ENCODE measurements at places on chromosomes 3 and 15.
A peak's percentile ranks its signal among the peaks of the same experiment; 100 is the strongest.

- no peak for DNase-seq
Observed at GRCh38 chr3:26132942-26133341, 343.1 kb downstream of the OXSM start.

DNA sequence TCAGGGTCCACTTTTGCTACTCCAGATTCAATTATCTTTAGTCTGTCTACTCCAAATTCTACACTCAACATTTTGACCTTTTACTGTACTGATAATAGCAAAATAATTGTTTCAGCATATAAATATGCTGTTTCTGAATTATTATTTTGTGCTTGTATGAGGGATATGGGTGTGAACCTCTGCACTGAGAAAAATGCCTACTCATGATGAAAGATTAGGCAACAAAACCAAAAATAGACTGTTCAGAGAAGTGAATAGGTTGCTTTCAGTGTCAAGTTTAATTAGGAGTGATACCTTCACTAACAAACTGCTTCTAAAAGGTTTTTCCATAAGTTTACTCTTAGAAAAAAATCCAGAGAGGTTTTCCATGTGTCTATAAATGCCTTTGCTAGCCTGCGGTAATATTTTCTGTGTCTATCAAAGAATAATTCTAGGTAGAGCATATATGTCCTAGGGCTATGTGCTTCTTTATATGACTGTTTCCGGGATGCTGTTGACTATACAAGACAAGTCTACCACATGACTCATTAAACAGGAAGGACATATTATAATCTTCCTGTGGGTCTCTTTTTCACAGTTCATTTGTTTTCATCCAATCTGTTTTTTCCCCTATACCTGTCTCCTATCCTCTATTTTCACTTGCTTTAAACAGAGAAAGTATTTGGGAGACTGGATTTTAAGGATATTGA lies 218.5 kb upstream of the TTC14 start:
- DNase-seq, result no peak

- DNase-seq, result peak; percentile 50
Observed at GRCh38 chr15:90221246-90221900, 12.4 kb downstream of the CIB1 start.

- no peak for DNase-seq
Observed at GRCh38 chr3:114392831-114393230, 99.0 kb downstream of the TIGIT start.

DNA sequence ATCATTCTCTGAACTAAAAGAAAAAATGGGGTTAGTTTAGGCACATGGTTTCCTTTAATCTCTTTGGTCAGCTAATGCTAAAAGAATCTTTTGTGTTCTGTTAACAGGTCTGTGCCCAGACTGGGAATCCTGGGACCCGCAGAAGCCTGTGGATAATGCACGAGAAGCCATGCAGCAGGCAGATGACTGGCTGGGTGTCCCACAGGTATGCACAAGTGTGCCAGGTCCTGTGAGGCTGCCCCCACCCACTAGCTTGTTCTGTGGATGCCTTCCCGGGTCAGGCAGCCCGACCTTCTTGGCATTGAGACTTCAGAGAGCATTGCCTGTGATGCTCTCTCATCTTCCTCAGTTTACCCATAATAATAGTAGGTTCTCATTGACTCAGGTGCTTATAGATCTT lies 70.4 kb downstream of the FLNB start:
- DNase-seq, result no peak

GRCh38 chr3:9780458-9780812 lies 10.7 kb upstream of the CAMK1 start:
- no peak for DNase-seq

- DNase-seq, result no peak
Observed at GRCh38 chr15:66734961-66735908, 33.2 kb downstream of the SMAD6 start.

DNA sequence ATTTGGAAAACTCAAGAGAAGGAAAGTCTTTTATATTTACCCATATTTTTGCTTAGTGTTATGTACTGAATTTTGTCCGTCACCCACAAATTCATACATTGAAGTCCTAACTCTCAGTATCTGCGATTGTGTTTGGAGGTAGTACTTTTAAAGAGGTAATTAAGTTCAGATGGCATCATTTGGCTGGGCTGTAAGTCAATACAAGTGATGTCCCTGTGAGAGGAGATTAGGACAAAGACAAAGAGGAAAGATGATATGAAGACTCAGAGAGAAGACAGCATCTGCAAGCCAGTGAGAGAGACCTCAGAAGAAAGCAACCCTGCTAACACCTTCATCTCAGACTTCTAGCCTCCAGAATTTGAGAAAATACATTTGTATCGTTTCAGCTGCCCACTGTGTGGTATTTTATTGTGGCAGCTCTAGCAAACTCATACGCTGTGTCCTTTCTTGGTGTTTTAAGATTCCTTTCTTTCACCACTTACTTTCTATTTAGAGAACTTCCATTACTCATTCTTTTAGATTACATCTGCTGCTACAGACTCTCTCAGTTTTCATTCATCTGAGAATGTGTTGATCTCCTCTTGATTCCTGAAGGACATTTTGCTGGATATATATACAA lies 17.0 kb downstream of the LRCH3 start:
- no peak for DNase-seq

- peak; percentile 62 for DNase-seq
Observed at GRCh38 chr3:129605203-129605921, 1.1 kb downstream of the PLXND1 start.

GRCh38 chr15:89754361-89755154 lies 3.5 kb upstream of the MESP1 start:
- DNase-seq, result no peak

- no peak for DNase-seq
Observed at GRCh38 chr15:34258151-34258550, 33.3 kb downstream of the EMC4 start.

DNA sequence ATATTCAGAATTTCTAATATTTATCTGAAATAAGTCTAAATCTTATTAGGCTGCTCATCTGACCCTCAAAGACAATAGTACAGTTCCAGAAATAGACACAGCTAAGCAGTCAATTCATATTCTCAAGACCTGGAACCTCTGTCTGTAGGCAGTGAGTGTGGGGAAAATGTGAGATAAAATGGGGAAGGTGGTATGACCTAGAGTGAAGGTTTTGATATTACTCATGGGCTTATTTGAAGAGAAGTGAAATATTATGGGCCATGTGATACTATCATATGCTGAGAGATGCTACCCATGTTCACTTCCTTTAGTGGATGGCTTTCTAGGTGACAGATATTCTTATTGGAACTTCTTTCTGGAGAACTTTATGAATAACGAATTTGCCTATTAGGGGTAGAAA lies 33.5 kb downstream of the TGFBR2 start:
- DNase-seq, result no peak

DNA sequence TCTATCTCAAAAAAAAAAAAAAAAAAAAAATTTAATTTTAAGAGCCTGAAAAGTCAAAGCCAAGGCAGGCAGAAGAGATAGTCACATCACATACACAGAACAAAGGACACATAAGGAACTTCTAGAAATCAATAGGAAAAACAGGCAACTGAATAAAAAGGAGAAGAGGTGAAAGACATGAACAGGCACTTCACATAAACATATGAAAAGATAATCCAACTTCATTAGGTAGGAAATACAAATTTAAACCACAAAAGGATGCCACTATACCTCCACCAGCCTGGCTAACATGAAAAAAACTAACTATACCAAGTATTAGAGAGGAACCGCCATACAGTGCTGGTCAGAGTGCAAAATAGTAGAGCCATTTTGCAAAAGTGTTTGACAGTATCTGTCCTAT lies 14.1 kb downstream of the CCDC12 start:
- DNase-seq, result no peak

- DNase-seq, result no peak
Observed at GRCh38 chr15:61840090-61840489, 220.2 kb downstream of the VPS13C start.

DNA sequence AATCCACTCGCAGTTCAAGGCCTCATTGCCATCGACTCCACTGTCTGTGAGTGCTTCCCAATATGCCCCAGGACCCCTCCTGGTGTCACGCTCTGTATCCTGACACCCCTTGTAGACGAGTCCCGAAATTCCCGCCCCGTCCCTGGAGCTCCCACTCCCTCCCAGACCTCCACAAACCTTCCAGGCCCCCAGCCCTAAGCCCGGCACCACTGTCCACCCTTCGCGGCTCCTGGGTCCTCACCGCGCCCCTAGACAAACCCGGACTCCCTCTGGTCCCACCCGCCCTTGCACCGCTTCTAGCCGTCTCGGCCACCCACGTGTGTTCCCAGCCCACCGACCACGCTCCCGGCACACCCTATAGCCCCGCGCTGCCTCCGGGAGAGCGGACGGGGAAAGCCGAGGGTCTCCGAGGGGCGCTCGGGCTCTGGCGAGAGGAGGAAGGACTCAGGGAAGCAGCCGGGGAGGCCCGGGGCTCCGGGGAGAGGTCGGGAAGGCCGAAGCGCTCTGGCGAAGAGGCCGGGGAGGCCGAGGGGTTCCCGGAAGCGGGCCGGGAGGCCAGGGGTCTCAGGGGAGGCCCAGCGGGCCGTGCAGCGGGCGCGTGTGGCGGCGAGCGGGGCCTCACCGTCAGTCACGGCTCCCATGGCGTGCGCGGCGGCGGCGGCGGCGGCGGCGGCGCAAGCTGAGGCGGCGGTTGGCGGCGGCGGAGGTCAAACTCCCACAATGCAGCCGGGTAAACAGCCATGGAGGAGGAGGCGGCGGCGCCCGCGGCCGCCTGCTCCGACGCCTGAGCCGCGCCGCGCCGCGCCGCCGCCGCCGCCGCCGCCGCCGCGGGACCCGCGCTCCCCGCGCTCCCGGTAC lies at the start of the genes ATXN7 and THOC7:
Gene ATXN7 (plus strand): TSS at position 718 of the 858 bp plus-strand sequence. CDS start 48,732 bp downstream, outside the sequence.
Gene THOC7 (minus strand): TSS at position 656 of the 858 bp plus-strand sequence. CDS start 15 bp downstream, at position 641.
- DNase-seq, result peak; percentile 74

DNA sequence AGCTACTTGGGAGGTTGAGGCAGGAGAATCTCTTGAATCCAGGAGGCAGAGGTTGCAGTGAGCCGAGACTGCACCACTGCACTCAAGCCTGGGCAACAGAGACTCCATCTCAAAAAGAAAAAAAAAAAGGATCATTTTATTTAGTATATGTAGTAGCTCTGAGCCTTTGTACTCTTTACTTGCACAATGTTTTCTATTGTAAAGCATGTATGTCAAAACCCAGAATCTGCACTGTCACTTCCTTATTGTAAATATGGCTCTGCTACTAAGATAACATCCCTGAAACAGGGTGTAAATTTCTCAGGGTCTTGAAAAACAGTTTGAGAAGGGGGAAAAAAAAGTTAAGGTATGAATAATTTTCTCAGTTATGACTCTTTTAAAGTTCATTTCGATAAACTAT lies 35.1 kb downstream of the SLMAP start:
- no peak for DNase-seq

DNA sequence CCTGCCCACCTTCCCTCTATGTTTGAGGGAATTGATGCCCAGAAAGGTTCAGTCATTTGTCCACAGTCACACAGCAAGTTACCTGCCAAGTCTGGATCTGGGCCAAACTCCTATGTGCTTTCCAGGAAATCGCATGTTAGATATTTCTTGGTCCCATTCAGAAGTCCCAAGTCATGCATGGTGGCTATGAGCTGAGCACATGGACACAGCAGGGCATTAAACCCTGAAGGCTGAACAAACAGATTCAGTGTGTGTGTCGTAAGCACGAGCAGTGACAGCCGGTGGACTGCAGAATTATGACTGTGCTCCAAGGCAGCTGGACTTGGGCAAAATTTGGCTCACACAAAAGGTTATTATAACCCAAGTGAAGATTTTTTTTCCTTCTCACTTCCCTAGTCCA lies 11.4 kb upstream of the SLC6A6 start:
- DNase-seq, result no peak

DNA sequence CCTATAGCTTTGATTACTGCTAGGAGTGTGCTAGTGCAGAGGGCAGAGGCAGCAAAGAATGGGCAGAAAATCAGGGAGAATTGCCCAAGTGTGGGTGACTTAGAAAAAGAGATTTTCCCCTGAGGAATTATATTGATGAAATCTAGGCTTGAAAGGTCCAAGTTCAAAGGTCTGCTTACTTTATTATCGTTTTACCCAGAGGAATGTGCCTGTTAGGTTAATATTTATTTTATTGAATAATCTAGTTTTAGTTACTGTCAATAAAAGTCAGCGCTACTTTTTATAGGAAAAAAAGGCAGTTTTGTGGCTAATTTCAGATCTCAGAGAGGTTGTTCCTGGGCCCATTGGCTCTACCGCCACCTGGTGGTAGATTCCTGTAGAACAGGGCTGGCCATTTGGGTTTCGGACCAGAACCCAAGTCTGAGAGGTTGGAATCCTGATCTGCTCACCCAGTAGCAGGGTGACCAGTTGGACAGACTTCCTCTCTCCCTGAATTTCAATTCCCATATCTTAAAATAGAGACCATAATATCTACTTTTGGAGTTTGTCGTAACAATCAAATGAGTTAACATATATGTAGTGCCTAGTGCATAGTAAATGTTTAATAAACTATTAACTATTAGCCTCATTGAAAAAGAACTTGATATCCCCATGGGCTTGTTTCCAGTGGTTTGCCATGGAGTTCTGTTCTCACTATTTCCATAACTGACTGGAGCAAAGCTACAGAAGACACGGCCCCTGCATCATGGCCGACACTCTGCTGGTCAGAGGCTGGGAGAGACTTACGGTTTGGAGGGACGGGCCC lies 62.7 kb upstream of the ZNF148 start:
- peak; percentile 70 for DNase-seq

- DNase-seq, result no peak
Observed at GRCh38 chr15:77851691-77852090, 219.0 kb upstream of the LINGO1 start.

DNA sequence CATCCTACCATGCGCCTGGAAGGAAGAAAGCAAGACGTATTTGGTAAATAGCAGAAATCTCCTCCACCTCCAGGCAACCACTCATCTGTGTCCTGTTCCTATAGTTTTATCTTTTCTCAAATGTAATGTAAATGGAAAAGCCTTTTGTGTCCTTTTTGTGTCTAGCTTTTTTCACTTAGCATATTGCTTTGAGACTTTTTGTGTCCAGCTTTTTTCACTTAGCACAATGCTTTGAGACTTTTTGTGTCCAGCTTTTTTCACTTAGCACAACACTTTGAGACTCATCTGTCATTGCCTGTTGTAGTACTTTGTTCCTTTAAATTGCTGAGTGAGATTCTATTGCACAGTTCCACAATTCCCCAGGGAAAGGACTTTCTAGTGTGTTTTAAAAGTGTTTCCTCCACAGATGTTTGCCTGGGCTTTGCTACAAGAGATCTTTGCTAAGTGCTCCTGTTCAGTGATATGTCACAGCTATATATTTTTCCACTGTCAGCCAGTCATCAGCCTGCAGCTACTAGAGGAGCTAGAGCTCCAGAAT lies 27.9 kb upstream of the MUC13 start:
- no peak for DNase-seq

DNA sequence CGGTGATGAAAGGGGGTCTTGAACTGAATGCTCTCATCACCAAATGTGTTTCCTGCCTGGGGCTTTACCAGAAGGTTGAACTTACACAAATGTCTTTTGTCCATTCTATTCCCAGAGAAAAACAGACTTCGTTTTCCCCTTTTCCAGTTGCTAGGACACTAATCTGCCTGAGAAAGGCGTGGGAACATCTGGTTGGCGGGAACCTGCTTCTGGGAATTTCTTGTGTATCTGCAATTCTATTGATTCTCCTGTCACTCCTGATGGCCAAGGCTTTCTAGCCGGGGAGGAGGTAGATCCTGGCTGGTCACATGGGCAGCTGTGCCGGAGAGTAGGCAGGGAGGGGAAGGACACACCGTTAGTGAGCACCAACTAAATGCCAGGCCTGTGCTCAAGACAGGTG lies 31.1 kb upstream of the CCDC174 start:
- no peak for DNase-seq
